ENCODE measurements at places on chromosomes 1 and 21.

DNA sequence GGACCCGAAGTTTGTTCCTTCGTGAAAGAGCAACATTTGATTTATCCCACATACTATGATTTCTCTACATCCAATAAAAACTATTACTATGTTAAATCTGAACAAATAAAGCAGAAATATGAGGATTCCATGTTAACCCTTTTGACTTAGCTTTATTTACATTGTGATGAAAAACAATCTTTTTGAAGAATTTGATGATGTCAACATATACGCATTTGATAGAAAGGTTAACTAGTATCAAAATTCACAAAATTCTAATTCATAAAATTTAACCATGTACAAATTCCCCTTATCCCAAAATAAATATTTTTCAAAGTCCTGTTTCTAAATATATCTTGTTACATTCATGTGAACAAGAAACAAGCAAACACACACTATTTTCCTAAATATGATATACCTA lies 74.2 kb downstream of the TRIM33 start:
- DNase-seq: no peak

DNA sequence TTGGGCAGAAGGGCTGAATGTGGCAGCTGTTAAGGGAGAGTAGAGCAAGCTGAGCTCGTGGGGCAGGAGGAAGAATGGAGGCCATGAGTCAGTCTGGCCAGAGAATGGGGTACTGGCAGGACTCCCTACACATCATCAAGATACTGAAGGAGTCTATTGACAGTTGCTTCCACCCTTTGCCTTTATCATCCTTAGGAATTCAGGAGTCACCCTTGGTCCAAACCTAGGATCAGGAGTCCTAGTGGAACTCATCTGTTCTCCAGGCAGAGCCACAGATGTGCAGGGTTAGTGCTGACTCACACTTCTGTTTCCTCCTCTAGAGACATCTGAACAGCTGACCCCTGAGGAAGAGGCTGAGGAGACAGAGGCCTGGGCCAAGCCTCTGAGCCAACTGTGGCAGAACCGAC lies 18.7 kb upstream of the ST3GAL3 start:
- DNase-seq: no peak

- DNase-seq: no peak
Observed at GRCh38 chr1:19756480-19756879, 43.2 kb downstream of the TMCO4 start.

DNA sequence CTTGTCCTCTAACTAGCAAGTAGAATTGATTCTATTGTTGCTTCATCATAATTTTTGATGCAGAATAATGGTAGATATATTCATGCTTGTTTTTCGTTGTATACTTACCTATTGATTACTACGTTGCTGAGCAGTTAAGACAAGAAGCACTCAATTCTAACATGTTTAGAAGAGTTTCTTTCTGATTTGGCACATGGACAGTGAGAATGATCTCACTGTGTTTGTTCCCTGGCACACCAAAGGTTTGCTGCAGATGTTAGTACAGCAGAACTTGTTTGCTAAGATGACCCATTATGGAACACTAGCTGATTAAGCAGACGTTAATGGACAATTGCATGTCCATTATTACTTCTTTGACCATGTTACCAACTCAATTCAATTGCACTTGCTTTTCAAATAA lies 184.7 kb upstream of the SGIP1 start:
- no peak for DNase-seq

- no peak for DNase-seq
Observed at GRCh38 chr21:38134084-38134873, 122.5 kb upstream of the KCNJ15 start.

GRCh38 chr21:40620386-40621145 lies 226.4 kb downstream of the DSCAM start:
- no peak for DNase-seq

DNA sequence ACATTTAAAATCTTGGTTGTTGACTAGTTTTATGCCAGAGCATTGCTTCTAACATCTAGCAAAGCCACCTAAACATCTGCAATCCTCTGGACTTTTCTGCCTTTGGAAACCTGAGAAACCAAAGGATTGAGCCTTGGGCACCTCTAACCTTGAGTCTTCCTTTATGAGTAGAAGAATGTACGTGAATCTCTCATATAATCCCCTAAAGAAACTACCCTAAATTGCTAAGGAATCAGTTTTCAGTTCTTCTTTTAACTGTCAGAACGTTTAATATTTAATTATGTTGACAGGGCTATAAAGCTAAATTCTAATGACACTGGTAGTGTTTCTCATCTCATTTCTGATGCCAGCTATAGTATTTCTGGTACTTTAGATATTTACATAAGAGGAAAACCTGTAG lies 997.3 kb downstream of the AMY1C start:
- DNase-seq: no peak

GRCh38 chr1:79554688-79555087 lies 548.2 kb upstream of the ADGRL4 start:
- no peak for DNase-seq

GRCh38 chr1:172977296-172978017 lies 73.3 kb downstream of the TNFSF18 start:
- DNase-seq: no peak

GRCh38 chr1:116690396-116690848 lies 22.9 kb upstream of the IGSF3 start:
- DNase-seq: no peak

Data from lower leg skin (tissue), 4 donors.